ENCODE measurements at places on chromosomes 6 and 20. TPM values are rescaled to one million over a fixed set of nuclear protein-coding genes. Genes with fewer than 3 reads are reported as not detected.

The PHACTR3 gene
- 0.32 TPM for total RNA-seq

The FNDC11 gene
- total RNA-seq: 0.21 TPM

The FOXP4 gene
- 17.9 TPM for total RNA-seq

The DDX43 gene
- not detected for total RNA-seq

Measured in A549 treated with GW870086 at 1 μM for 4 hours (cell line).